NCI-H1048 (cell line): ENCODE measurements at places on chromosomes 4 and X.

GRCh38 chr4:87370068-87370467 lies 20.9 kb downstream of the HSD17B11 start:
- no peak for DNase-seq

DNA sequence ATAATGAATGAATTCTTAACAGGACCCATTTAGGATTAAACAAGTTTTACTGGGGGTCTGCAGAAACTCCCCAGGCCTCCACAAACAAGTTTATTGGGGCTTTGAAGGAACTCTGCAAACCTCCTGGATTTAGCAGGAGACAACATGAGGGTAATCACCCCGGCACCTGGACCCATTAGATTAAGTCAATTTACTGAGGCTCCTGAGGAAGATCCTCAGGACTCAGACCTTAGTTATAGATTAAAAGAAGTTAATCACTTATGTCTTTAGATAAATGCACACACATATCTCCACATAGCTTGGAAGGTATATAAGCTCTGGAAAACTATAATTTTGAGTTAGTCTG lies 29.4 kb downstream of the XG start:
- no peak for DNase-seq

DNA sequence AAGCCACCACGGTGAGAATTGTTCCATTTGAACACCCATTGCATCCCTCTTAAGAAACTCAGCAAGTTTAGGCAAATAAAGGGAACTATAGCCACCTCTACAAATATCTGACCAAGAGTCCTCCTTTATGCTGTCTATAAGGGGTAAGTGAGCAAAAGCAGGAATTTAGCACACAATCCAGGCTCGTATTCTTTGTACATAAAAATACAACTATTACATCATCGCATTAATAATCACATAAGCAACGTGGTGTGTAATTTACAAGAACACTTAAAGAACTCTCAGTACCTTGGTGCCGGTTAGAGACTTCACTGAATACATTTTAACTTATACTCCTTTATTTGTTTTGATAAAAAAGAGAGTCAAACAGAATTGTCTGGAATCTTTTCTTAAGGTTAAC lies 38.8 kb downstream of the PALLD start:
- DNase-seq, result no peak

- no peak for DNase-seq
These were observed 59.4 kb upstream of the ADRA2C start for GRCh38 chr4:3706565-3707422.

DNA sequence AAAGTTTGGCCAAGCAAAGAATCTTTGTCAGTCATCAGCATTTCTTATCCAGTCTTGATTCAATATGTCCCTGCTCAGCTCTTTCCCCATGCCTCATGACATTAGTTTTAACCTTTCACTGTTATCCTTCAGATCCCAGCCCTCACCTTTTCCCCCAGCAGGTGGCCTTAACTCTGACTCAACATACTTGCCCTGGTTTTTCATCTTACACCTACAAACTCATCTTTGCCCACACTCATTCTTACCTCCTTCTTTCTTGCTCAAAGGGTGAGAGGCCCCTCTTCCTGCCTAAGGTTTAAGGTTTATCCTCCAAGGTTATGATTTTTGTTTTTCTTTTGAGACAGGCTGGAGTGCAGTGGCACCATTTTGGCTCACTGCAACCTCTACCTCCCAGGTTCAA lies 10.6 kb upstream of the ANXA5 start:
- no peak for DNase-seq

DNA sequence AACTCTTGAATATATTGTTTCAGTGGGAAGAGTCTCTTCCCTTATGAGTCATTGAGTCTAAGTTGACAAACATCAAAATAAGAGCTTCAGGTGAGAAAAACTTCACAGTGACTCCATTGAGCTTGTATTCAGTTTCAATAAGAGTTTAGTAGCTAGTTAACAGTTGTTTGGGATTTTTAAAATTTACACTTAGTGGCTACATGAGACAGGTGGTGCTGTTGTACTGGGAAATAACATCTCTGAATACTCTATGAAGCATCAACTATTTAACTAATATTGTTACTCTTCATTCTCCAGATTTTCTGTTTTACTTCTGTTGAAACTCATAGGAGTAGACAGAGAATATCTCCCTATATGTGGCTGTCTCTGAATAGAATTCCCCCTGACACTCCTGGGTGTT lies 1609.1 kb downstream of the C4orf33 start:
- DNase-seq, result no peak
